Stimulated activated CD8-positive, alpha-beta memory T cell treated with anti-CD3 and anti-CD28 coated beads, Interleukin-7, amount 100 ng/mL, for 1 hour (primary cell): ENCODE measurements at places on chromosomes 12 and 14.

DNA sequence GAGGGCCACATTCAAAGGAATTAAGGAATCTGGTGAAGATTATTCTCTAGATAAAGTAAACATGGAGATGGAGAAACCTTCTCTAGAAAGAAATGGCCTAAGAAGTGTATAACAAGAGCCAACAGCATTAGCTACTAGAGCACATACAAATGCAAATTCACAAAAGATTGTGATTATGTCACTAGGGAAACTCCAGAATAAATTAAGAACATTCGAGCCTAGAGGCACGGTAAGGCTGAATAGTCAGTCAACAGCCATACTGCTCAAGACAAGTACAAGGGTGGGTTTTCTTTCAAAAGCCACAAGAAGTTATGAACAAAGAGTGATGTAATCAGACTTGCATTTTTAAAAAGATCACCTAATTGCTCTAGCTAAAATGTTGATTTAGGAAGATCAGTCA is 25.4 kb downstream of the PPP4R3A start:
- DNase-seq = no peak

DNA sequence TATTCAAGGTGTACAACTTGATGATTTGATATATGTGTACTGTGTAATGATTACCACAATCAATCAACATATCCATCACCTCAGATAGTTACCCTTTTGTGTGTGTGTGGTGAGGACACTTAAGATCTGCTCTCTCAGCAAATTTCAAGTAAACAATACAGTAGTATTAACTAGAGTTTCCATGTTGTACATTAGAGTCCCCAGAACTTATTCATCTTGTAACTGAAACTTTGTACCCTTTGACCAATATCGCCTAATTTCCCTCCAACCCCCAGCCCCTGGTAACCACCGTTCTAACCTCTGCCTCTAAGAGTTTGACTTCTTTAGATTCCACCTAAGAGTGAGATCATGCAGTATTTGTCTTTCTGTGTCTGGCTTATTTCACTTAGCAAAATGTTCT is 12.1 kb downstream of the ADCK1 start:
- DNase-seq = no peak

GRCh38 chr12:14257734-14258574 is 107.5 kb upstream of the ATF7IP start:
- peak; percentile 50 for DNase-seq

DNA sequence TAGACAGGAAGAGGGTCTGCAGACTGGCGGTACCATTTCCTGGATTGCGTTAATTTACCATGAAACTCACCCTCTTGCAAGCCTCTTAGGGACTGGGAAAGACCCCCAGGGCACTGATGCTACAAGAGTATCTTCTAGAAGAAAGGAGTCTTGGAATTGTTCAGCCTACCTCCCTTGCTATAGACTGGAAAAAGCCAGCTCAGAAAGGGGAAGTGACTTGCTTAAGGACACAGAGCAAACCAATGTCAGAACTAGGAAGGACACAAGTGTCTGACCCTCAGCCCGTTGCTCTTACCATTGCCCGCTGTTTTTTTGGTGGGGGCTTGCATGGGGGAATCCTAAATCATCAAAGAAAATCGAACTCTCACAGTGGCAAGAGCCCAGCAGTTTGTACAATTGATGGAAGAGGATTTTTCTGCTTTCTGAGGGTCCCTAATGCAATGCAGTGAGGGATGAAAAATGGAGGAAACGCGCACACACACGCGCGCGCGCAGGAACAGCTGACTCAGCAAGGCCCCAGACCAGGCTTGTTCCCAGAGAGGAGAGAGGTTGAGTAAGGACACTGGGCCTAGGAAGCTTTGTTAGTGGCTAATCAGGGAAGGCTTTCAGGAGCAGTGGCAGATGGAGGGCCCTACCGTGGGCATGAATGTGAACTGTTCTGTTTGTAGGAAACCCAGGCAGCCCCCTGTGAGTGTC is 50.9 kb downstream of the RIN3 start:
- no peak for DNase-seq

GRCh38 chr14:70289138-70289537 is 70.3 kb downstream of the COX16 start:
- no peak for DNase-seq

- no peak for DNase-seq
Measured at GRCh38 chr14:60643141-60643462, 6.2 kb downstream of the SIX1 start.

DNA sequence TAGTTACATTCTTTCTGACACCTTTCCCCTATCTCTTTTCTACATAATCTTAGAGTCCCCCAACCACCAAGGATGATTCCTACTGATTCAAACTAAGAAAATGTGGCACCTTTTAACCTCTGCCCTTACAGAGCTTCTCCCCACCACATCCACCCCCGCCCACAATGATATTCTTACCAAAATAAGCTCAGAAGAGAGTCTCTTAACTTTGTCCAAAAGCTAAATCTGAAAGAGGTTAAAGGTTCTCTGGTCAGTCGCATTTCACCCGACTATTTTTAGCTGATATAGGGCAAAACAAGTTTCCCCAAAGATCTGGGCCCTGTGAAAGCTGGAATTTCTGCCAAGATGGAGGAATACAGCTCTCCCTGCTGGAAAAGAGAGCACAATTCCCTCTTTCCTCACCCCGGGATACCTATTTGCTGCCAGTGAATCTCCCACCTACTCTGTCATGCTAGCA is 128.6 kb downstream of the ZFP36L1 start:
- no peak for DNase-seq

GRCh38 chr12:122659579-122659978 is 43.6 kb downstream of the HCAR2 start:
- no peak for DNase-seq

DNA sequence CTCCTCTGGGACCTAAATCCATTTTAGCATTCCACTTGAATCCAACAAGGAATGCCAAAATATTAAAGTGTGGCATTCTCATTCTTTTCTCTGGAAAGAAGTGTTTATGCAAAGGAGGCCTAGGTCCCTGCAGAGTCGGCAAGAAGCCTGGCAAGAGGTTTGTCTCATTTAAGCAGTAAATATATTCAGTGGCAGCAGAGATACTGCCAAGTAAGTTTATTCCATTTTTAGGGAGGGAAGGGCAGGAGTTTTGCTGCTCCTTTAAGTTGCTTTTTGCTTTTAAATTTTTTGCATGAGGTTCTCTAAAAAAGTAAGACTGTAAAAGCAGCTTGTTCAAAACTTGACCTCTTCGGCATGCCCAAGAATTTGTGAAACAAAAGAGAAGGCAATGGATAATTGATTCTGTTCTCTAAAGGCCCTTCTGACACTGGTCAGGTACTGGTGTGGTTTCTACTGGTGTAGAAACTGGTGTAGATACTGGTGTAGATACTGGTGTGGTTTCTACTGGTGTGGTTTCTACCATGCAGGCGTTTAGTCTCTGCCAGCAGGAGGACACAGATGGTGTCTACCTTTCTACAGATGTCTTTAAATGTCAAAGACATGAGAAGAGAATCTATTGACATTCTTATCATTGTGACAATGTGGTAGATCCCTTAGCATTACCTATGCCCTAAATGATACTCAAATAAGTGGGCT is 107.3 kb downstream of the SAMD4A start:
- no peak for DNase-seq

DNA sequence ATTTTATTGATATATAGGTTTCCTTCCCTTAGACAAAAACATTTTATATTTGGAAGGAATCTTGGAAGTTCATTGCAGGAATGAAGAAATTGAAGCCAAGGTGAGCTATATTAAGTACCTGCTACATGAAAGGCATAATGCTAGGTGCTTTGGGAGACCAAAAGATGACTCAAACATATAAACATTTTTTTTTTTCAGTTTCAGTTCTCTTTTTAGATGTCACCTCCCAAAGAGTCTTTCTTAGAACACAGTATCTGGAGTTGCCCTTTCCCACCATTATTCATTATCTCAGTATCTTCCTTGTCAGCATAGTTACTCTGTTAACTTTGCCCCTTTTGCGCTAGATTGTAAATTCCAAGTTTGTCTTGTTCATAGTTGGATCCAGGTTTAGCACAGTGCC is 1.1 kb downstream of the LIN52 start:
- no peak for DNase-seq

DNA sequence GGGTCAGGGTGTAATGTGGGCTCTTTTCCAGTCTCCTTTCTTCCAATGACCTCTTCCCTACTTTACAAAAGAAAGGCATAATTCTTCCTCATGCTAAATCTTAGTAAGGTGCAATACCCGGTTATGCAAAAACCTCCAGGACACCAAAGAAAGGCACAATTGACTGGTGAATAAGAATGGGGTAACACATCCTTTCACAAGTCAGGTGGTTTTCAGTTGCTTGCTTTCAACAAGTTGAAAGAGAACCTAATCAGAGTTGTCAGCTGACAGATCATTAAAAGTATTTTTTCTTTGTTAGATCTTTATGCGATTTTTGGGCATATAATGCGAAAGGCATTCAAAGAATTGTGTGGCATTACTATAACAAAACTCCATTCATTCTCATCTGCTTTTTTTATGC is 1.3 kb upstream of the AEBP2 start:
- DNase-seq = no peak

DNA sequence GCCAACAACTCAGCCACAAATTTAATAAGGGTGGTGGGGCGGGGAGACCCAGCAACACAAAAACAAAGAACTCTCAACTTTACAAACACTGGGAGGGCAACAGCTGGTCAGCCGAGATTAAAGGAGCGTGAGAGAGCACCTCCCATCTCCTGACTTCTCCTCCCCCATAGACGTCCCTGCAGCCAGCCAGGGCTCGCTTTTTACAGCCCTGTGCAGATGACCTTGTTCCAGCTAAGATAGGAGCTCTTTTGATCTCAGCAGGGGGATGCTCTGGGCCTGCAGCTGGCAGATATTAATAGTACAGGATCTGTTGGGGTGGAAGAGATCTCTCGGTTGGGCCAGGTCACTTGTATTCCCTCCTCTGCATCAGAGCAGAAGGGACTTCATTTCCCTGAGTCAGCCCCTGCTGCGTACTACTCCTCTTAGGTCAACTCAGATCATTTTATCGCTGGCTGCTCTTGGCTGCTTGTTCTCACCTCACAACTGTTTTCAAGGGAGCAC is 475.8 kb downstream of the RAD51B start:
- no peak for DNase-seq

- DNase-seq = no peak
Measured at GRCh38 chr12:130948751-130949150, 5.0 kb upstream of the ADGRD1 start.

DNA sequence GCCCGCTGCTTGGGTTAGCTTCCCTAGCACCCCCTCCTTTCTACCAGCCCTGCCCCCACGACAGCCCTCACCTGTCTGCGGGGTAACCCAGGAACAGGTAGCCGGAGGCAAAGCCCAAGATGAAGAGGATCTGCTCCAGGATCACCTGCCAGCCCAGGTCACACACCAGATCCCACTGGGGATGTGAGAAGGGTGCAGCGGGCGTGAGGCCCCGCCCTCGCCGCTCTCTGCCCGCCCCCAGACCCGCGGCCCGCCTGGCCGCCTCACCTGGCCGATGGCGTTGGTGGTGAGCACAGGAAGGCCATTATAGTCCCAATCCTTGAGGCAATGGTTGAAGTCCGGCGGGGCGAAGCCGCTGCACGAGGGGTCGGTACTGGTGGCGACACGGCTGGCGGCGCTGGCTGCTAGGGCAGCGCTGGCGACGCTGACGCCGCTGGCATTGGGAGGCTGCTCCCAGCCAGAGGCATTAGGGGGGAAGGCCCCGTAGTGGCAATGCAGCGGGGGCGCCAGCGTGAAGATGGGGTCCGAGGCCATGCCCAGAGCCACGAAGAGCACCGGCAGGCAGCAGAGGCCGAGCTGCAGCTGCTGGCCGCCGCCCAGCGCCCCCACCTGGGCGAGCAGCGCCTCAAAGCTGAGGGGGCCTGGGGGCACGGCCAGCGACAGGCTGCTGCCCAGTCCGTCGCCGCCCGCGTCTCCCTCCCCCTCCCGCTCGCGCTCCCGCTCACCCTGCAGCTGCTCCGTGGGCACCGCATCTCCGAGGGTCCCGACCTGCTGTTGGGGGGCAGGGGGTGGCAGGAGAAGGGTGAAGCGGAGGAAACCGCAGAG is 794 bp downstream of the SLC22A17 start:
- DNase-seq = no peak

- no peak for DNase-seq
Measured at GRCh38 chr12:131061041-131061806, 107.5 kb downstream of the ADGRD1 start.

DNA sequence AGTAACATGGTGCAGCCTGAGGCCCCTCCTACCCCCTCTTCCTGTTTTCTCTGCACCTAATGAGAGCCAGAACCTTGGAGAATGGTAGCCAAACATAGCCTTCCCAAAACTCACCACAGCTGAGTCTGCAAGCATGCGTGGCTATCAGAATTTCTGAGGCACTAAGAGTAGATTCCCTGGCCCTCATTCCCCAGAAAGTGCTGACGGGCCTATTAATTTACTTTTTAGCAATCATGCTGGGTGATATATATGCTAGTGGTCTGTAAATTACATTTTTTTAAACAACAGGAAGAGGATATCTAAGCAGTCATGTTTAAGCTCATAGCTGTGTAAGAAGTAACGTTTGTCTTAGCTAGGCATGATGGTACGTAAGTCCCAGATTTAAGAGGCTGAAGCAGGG is 30.4 kb downstream of the KANSL2 start:
- DNase-seq = no peak

GRCh38 chr12:62627181-62627580 is 160.6 kb downstream of the MON2 start:
- no peak for DNase-seq

DNA sequence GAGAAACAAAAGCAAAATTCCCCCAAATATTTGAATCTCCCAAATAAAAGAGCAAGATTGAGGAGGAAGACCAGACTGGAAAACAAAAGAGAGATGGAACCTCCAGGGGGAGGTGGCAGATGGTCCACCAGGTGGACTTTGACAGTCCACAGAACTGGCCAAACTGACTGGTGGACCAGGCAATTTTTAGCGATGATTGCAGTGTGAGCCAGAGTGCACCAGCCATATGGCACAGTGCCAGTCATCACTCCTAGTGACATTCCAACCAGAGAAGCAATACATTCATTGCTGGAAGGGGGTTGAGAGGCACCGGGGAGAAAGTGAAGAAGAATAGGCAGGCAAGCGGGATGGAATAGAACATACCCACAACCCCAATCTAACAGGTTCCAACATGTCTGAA is 182.9 kb downstream of the EXOC5 start:
- DNase-seq = no peak

DNA sequence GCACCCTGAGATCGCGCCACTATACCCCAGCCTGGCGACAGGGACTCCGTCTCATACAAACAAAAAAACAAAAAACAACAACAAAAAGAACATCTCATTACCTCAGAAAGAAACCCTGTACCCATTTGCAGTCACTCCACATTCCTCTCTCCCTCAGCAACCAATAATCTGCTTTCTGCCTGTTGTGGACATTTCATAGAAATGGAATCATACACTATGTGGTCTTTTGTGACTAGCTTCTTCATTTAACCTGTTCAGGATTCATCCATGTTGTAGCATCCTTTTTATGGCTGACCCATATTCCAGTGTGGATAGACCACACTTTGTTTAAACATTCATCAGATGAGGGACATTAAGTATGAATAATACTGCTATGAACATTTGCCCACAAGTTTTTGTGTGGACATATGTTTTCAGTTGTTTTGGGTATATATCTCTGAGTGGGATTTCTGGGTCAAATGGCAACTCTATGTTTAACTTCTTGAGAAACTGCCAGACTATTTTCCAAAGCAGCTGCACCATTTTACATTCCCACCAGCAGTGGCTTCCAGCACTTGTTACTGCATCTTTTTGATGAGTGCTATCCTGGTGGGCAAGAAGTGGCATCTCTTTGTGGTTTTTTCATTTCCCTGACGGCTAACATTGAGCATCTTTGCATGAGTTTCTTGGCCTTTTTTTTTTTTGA is 5.9 kb upstream of the RCOR1 start:
- no peak for DNase-seq

GRCh38 chr12:56298828-56299227 is 1.3 kb downstream of the CS start:
- no peak for DNase-seq
